Activated CD4-positive, alpha-beta T cell treated with anti-CD3 and anti-CD28 coated beads for 36 hours (primary cell): ENCODE measurements at places on chromosomes 7 and 10.

DNA sequence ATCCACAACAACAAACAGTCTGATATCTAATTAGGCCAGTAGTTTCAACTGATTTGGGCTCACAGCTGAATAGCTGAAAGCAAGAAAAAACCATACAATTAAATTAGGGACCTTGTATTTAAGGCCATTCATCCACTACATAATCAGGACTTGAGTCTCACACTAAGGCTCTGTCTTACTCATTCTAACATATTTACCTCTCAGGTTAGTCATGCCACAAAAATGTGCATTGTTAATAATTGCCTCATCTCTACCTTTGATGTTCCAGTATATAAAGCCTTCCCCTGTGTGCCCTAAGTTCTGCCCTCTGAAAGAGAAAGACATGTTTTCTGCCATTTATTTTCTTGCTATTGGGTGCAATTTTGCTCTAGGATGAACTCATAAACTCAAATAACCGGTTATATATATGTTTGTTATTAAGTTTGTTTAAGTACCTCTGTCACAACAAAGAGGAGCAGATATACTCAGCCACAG lies 5.3 kb upstream of the C1GALT1 start:
- H3K27me3 ChIP-seq = no peaks in the 10 kb centered on the region
- H3K4me3 ChIP-seq = no peak overlapping the region
- peaks cover 16% of the 10 kb centered on the region for H3K4me1 ChIP-seq
- H3K27ac ChIP-seq = no peak overlapping the region
- DNase-seq = no peak
- peaks cover 3% of the 10 kb centered on the region for H3K36me3 ChIP-seq

GRCh38 chr7:138151731-138152577 lies 75.7 kb downstream of the AKR1D1 start:
- no peak overlapping the region for H3K27ac ChIP-seq
- peaks cover 1% of the 10 kb centered on the region for H3K27me3 ChIP-seq
- no peak overlapping the region for H3K4me3 ChIP-seq
- no peak for DNase-seq

GRCh38 chr7:121276313-121276712 lies 52.5 kb upstream of the WNT16 start:
- no peak overlapping the region for H3K27ac ChIP-seq
- H3K27me3 ChIP-seq = peaks cover 38% of the 10 kb centered on the region

GRCh38 chr7:1463676-1464223 lies 4.5 kb upstream of the MICALL2 start:
- H3K4me1 ChIP-seq = peaks cover 3% of the 10 kb centered on the region
- no peak for DNase-seq
- no peak overlapping the region for H3K4me3 ChIP-seq
- H3K36me3 ChIP-seq = no peaks in the 10 kb centered on the region
- no peak overlapping the region for H3K27ac ChIP-seq
